Activated CD8-positive, alpha-beta memory T cell treated with anti-CD3 and anti-CD28 coated beads, Interleukin-2, amount 10 ng/mL, durations not matched to agents 7 days and 5 days (primary cell): ENCODE measurements at places on chromosomes 16 and 17. TPM values are rescaled to one million over a fixed set of nuclear protein-coding genes. Genes with fewer than 3 reads are reported as not detected.

DNA sequence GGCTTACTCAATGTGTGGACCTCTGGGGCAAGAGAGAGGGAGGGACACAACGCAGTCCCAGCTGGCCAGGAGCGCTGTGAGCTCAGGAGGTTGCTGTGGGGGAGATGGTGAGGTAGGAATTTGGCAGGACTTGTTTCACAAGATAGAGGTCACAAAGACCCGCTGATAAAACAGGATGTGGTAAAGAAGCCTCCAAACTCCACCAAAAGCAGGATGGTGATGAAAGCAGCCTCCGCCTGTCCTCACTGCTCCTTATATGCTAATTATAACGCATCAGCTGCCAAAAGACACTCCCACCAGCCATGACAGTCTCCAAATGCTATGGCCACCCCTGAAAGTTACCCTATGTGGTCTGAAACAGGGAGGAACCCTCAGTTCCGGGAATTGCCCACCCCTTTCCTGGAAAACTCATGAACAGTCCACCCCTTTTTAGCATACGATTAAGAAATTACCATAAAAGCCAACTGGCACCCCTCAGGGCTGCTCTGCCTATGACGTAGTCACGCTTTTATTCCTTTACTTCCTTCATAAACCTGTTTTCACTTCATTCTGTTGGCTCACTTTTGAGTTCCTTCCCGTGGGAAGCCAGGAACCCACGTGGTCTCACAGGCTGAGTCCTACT lies 5.3 kb upstream of the EIF4A3 start:
- H3K4me1 ChIP-seq = peaks cover 22% of the 10 kb centered on the region
- H3K27me3 ChIP-seq = no peaks in the 10 kb centered on the region
- peaks cover 10% of the 10 kb centered on the region for H3K36me3 ChIP-seq
- no peak overlapping the region for H3K4me3 ChIP-seq

DNA sequence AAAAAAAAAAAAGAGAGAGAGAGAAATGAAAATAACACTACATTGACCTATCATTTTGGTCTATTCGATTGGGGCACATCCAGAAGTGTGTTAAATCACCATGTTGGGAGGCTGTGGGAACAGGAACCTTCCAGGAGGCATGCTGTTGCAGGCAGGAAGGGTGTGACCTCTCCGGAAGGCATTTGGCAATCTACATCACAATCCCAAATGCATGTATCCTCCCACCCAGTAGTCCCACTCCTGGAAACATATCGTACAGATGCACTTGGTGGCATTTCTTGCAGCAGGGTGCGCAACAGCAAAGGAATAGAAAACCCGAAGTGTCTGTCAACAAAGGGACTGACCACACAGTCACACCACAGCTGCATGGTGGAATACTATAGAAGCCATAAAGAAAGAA lies 7.9 kb downstream of the PLLP start:
- DNase-seq = no peak
- H3K4me3 ChIP-seq = no peak overlapping the region
- H3K27ac ChIP-seq = no peak overlapping the region
- H3K4me1 ChIP-seq = peaks cover 30% of the 10 kb centered on the region

GRCh38 chr17:17081304-17081940 lies 39.2 kb downstream of the MPRIP start:
- DNase-seq = no peak
- no peaks in the 10 kb centered on the region for H3K27me3 ChIP-seq
- H3K4me1 ChIP-seq = no peaks in the 10 kb centered on the region
- peaks cover 5% of the 10 kb centered on the region for H3K36me3 ChIP-seq

DNA sequence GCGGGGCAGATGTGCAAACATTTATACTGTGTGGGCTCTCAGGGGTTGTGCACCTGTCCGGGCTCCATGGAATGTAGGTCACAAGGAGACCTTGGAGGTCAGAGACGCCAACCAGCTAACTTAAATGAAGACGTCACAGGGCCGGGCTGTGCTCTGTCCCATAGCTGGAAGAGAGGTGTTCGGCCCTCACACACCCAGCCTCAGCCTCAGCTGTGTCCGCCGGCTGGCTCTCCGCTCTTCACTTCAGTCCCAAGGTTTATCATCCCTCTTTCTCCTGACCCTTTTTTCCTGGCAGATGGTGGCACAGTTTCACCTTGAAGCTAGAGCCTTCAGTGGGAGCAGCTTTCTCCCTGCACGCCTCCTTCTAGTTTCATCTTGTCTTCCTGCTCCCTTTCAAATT lies 6.0 kb upstream of the RBFOX3 start:
- H3K27ac ChIP-seq = no peak overlapping the region
- no peak overlapping the region for H3K4me3 ChIP-seq
- H3K4me1 ChIP-seq = no peaks in the 10 kb centered on the region
- no peaks in the 10 kb centered on the region for H3K36me3 ChIP-seq

DNA sequence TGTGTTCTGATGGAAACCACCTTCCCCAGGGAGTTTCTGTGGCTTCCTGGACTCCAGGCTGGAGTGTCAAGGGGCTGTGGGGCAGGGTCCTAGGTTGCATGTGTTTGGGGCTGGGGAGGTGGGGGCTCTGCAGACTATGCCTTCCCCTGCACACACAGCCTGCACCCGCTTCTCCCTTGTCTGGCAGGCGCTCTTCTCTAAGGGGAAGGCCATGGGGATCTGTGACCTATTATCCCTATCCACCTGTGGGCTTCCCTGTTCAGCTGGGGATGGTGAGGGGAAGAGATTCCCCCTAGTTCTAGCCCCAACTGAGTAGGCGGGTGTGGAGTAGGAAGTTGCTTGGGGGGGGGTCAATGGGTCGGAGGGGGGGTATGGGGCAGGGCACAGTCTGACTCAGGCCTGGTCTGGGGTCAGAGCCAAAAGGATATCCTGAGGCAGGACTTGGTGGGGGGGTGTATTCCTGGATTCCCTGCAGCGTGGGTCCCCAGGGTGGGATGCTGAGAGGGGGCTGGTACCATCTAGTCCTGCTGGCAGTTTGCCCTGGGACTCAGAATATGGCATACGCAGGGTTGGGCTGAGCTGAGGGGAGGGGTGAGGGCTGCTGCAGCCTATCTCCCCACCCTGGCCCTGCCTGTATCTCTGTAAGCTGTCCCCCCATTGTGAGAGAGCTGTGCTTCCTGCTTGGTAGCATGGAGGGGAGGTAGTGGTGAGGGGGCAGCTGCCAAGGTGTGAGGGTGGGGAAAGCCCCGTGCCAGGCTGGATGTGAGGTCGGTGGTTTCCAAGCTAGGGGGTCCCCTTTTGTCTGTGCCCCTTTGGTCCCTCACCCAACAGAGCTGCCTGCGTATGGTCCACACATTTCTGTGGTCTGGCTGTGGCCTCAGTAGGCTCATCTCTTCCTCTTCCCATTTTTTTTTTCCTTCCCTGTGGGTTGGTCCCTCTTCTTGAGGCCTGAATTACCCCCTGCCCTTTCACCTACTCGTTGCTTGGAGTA lies 14.7 kb downstream of the RARA start:
- peak overlapping the region; percentile 97 for H3K27ac ChIP-seq
- H3K27me3 ChIP-seq = no peaks in the 10 kb centered on the region
- H3K4me1 ChIP-seq = peaks cover 92% of the 10 kb centered on the region
- H3K36me3 ChIP-seq = peaks cover 6% of the 10 kb centered on the region
- DNase-seq = peak; percentile 75

DNA sequence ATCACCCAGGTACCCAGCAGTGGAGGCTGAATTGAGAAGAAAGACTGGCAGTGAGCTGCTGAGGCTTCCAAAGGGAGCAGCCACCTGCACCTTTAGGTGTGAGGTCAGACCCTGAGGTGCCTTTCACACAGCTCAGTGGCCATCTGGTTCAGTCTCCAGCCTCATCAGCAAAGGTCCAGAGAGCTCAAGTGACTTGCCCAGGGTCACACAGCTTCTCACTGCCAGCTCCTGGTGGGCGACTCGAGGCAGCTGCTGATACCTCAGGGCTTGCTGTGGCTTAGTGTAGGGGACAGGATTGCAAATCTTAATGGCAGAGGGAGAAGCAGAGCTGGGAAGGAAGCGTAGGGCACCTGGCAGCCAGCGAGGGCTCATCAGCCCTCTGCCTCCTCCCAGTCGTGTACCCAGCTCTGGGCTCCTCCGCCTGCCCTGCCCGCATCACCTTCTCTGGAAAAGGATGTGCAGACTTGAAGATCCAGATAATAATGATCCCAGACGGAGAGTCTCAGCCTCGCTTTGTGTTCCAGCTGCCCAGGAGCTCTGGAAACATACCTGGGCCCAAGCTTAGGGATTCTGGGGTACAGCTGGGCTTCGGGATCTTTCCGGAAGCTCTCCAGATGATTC lies 165.3 kb upstream of the GSE1 start:
- H3K27me3 ChIP-seq = no peaks in the 10 kb centered on the region
- H3K27ac ChIP-seq = no peak overlapping the region
- peaks cover 15% of the 10 kb centered on the region for H3K4me1 ChIP-seq
- no peak for DNase-seq

The KRTAP4-5 gene
- not detected for total RNA-seq

DNA sequence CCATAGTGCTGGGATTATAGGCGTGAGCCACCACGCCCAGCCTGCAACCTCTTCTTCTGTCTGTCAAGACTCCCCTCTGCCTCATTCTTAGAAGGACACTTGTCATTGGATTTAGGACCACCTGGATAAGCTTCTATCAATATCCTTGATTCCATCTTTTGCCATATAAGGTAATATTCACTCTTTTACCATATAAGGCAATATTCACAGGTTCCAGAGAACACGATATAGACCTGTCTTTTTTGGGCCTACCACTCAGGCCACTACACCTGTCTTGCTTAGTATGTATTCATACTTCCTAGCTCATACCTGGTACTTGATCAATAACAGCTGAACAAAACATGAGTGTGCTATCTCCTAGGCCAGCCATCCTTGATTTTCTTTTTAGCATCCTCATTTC lies 149.2 kb upstream of the TOX3 start:
- H3K36me3 ChIP-seq = no peaks in the 10 kb centered on the region
- no peak for DNase-seq
- no peak overlapping the region for H3K27ac ChIP-seq
- H3K4me1 ChIP-seq = no peaks in the 10 kb centered on the region
- no peak overlapping the region for H3K4me3 ChIP-seq
- H3K27me3 ChIP-seq = no peaks in the 10 kb centered on the region

The KRT33B gene
- total RNA-seq = not detected

DNA sequence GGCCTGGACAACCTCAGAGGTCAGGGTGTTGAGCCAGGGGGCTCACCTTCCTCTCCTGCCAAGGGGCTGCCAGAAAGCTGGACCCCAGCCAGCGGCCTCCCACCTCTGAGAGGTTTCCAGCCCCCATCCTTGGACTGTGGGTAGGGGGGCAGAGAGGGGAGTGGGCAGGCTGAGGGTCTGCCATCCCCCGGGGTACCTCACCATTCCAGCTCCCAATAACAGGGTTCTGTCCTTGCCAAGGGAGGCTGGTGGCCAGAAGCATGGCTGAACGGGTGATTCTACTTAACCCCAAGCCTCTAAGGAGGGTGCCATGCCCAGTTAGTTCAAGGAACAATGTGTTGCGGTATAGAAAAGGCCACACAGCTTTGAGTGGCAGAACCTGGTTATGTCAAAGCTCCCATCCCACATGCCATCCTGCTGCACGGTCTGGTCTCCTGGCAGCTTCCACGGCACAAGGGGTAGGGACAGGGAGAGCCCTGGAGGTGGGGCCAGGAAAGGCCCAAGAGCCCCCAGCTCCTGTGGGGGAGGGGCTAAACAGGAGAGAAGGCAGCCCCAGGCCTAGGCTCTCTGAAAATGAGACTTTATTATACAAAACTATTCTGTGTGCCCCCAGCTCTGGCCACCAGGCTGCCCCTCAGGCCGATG lies 19.8 kb downstream of the B9D1 start:
- H3K36me3 ChIP-seq = no peaks in the 10 kb centered on the region
- H3K4me1 ChIP-seq = no peaks in the 10 kb centered on the region
- no peak for DNase-seq

DNA sequence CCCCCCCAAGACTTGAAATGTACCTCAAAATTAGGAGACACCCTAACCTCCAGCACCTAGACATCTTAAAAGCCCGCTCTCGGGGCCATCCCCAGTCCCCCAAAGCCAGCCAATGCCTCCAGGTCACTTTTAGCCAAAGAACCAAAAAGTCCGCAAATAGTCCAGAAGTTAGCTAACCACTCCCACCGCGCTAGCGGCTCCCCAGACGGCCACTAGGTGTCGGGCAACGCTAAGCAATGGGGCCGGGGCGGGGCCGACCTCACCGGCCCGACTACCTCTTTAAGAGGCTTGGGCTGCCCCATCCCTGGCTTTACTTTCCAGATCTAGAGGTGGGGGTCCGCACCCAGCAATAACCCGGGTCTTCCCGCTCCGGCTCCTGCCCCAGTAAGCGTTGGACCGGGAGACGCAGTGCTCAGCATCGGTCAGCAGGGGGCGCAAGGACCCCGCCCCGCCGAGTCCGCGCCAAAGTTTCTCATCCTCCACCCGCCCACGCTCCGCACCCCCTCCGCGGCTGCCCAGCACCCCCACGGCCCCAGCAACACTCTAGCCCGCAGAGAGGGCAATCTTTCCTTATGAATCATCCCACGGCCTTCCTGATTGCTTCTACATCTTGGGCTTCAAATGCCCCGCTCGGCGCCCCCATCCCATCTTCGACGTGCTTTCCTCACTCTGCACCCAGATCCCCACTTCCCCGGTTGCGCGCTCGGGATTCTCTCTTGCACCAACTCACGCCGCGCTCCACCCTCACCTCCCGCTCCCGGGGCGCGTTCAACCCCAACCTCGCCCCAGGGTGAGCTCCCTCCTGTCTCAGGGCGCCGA lies 765 bp downstream of the COL1A1 start:
- H3K27me3 ChIP-seq = peaks cover 58% of the 10 kb centered on the region
- DNase-seq = peak; percentile 89
- H3K4me1 ChIP-seq = peaks cover 13% of the 10 kb centered on the region
- peak overlapping the region; percentile 61 for H3K4me3 ChIP-seq

The KRT27 gene
- not detected for total RNA-seq

- no peaks in the 10 kb centered on the region for H3K4me1 ChIP-seq
- DNase-seq = no peak
- H3K4me3 ChIP-seq = no peak overlapping the region
- H3K27ac ChIP-seq = no peak overlapping the region
- no peaks in the 10 kb centered on the region for H3K36me3 ChIP-seq
These were observed 418.3 kb downstream of the NPIPA7 start for GRCh38 chr16:16797239-16797638.

DNA sequence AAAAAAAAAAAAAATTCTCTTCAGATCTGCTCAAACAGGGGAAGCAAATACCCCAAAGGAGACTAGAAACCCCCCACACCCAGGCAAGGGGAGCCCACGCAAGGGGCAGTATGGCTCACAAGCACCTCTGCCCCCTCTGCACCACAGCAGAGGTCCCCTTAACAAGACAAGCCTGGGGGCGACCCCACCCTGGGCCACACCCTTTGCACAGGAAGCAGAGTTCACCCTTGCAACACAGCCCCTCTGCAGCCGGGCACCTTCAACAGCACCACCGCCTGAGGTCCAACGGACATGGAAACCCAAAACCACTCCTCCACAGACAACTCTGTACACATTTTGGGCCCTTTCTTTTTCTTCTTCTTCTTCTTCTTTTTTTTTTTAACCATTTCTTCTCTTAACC lies 12.8 kb downstream of the AXIN1 start:
- H3K27me3 ChIP-seq = no peaks in the 10 kb centered on the region
- peaks cover 21% of the 10 kb centered on the region for H3K36me3 ChIP-seq
- H3K4me1 ChIP-seq = peaks cover 45% of the 10 kb centered on the region
- H3K4me3 ChIP-seq = peak overlapping the region; percentile 33
- DNase-seq = no peak
- H3K27ac ChIP-seq = peak overlapping the region; percentile 70

- no peaks in the 10 kb centered on the region for H3K4me1 ChIP-seq
- no peak overlapping the region for H3K4me3 ChIP-seq
- no peaks in the 10 kb centered on the region for H3K36me3 ChIP-seq
- no peaks in the 10 kb centered on the region for H3K27me3 ChIP-seq
These were observed 121.9 kb upstream of the CDH13 start for GRCh38 chr16:82504836-82505235.
